NCI-H748 treated with DMSO at 0.1 percent for 48 hours (cell line): ENCODE measurements at places on chromosomes 7 and 10.

GRCh38 chr10:103736044-103736443 lies 119.3 kb downstream of the SH3PXD2A start:
- DNase-seq = no peak

GRCh38 chr7:85596827-85597226 lies 410.0 kb upstream of the SEMA3D start:
- DNase-seq = no peak

DNA sequence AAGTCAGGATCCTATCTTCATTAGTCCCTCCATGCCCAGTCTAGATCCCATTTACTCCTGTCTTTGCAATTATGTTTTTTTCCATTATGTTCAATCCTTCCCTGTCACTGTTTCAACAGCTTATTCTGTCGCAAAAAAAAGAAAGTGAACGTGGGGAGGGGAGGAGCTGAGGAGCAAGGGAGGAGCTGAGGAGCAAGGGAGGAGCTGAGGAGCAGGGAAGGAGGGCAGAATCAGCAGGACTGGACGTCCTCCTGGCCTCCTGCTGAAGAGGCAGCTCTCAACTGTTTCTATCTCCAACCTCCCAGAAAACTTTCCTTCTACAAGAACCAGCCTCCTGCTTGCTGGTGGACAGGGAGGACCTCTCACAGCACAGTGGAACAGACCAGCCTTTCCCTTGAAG lies 26.0 kb downstream of the LARP4B start:
- DNase-seq = no peak

DNA sequence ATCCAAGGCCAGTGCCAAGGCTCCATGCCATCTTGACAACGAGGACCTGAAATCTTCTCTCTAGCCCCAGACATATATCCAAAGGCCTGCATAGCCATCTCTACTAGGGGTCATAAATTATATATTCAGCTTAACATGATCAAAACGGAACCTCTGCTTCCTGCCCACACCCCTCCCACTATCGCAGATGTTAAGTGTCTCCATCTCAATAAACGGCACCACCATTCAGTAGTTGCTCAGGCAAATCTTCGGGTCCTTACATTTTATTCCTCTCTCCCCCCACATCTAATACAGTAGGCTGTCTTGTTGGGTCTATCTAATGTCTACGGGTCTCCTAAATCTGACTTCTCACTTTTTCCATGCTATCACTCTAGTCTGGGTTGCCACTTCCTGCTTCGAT lies 201.1 kb upstream of the PLXNA4 start:
- no peak for DNase-seq

DNA sequence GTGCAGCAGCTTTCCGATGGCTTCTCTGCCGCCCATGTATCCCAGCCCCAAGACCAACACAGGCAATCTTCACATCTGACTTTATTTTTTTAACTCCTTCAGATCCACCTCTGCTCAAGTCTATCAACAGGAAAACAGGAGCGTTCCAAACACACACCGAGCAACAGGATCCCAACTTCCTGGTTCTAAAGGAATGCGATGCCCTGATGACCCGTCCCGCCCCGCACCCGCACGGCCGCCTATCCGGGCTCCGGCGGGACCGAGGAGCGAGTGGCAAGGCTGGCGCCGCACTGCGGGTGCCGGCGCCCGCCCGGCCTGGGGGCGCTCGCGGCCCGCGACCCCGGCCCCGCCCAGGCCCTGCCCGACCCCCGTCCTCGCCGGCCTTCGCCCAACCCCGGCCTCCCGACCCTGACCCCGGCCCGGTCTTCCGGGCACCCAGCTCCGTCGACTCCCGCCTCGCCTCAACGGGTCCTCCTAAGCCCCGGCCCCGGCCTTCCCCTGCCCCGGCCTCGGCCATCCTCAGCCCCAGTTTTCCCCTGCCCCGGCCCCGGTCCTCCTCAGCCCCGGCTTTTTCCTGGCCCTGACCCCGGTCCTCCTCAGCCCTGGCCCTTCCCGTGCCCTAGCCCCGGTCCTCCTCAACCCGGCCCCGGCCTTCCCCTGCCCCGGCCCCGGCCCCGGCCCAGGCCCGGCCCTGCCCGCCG lies 730 bp downstream of the LARP4B start:
- DNase-seq = peak; percentile 7

DNA sequence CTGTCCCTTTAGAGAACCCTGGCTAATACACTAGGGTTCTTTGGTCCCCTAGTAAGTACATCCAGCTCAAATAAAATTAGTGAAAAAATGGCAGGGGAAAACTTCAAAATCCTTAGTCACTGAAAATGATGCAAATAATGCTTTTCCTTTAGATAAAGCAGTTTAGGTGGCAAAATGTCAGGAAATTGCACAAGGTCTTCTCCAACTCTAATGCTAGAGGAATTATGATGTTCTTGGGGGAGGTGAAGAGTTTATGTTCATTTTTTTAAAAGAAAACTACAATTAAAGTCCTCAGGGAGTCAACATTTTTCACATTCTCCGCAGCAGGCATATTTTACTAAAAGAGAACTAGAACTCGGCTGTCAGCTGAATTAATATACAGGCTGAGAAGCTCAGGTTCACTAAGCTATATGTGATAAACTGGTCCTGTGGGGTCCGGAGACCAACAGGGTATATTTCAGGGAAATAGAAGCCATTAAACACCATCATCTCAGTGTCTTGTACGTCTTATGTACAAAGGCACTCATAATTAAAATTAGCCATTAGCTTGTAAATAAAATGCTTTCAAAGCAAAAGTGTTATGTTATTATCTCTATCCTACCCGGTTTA lies 1164.7 kb upstream of the AUTS2 start:
- DNase-seq = no peak

DNA sequence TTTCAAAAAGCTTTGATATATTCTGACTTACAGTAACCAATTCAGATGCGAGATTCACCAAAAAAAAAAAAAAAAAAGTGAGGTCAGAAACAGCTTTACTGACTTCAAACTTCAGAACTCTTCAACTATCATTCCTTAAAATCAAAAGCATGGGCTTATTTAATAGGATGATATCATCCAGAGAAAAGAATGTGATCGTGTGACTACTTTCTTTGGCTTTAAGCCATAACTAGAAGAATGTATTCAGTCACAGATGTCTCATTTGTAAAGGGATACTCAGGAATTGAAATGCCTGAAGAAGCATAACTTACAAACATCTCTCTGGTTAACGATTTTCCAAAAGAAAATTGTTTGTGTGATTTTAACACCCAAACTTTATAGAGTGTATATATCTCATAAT lies 11.5 kb downstream of the TPK1 start:
- DNase-seq = no peak

DNA sequence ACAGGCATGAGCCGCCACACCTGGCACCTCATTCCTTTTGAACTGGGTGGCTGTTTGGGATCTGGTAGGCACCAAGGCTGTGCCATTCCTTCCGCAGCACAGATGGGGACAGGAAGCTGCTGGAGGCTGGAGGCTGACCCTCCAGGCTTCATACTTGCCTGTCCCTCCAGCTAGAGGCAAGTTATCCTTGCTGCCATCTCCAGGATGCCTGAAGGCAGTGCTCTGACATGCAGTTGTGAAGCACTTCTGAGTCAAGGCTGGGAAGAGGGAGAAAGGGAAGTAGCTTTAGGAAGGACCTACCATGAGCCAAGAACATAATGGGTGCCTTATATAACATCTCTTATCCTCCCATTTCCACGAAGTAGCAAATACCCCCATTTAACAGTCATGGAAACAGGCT lies 9.5 kb downstream of the MARVELD1 start:
- DNase-seq = no peak

DNA sequence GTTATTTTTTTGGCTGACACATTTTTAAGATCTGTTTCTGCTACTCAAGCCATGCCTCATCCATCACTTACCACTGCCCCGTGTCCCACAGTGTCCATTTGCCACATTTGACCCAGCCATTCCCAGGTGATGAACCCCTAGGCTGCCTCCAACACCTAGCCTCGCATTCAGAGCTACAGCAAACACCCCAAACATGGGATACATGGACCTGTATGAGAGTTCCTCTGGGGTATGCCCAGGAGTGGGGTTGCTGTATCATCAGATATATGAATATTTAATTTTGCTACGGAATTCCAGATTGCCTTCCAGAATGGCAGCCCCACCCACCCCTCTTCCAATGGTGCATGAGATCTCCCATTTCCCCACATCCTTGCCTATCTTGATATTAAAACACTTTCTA lies 190.1 kb upstream of the RNF32 start:
- DNase-seq = no peak

DNA sequence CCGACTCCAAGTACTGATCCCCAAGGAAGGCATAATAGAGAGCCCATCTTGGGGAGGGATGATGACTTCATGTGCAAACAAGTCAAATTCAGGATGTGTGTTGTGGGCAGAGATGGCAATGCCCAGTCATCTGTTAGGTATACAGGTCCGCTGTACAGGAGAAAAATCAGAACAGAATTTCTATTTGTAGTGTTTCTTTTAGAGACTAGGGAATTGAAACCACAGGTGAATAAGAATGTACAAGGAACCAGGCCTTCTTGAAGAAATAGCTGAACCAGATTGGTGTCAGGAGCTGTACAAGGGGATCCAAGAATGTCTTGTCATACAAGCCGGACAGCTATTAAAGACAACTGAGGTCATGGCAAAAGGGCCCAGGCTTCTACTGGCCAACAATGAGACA lies 147.9 kb downstream of the PFKFB3 start:
- DNase-seq = no peak

DNA sequence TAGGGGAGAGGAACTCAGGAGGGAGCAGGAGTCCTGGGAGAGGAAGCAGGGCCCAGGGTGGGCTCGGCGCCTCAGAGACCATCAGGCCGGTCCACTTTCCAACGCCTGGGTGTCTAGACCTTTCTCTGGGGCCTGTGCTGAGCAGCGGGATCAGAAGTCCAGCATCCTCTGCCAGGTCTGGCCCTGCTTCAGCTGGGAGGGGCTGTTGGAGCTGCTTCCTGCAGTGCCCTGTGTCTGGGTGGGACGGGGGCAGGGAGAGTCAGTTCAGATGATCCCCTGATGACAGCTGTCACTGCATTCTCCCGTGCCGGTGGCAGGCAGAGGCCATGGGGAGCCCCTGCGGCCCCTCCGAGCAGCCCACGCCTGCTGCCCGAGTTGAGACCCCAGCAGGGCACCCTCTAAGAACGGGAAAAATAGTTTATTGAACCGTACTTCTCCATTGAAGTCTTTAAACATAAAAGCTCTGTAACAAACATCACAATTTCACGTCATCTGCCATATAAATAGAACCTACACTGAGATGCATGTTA lies 23.3 kb downstream of the AP5Z1 start:
- no peak for DNase-seq

GRCh38 chr7:6530626-6531491 lies 20.4 kb downstream of the GRID2IP start:
- DNase-seq = no peak

GRCh38 chr10:72233621-72234020 lies 17.5 kb upstream of the ASCC1 start:
- DNase-seq = no peak

DNA sequence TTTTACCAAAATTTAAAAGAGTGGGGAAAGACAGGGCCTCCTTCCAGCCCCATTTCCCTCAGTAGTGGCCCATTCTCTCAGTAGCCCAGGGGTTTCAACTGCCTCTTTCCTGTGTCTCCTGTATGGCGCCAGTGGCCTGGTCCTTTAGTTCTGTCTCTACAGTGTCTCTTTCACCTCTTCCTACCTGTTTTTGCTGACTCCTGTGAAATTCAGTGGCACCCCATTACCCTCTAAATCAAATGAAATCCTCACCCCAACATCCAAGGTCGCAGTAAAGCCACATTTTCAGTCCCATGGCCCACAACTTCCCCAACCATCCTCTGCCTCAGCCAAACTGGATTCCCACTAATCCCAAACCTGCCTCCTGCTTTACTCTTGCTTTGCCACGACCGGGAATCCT lies 200.7 kb downstream of the IPMK start:
- DNase-seq = no peak

GRCh38 chr7:142298009-142298408 lies 40.2 kb upstream of the PRSS58 start:
- DNase-seq = no peak

GRCh38 chr10:97540669-97541500 lies 31.7 kb upstream of the ANKRD2 start:
- DNase-seq = no peak

GRCh38 chr7:111400088-111400487 lies 162.2 kb downstream of the IMMP2L start:
- DNase-seq = no peak

DNA sequence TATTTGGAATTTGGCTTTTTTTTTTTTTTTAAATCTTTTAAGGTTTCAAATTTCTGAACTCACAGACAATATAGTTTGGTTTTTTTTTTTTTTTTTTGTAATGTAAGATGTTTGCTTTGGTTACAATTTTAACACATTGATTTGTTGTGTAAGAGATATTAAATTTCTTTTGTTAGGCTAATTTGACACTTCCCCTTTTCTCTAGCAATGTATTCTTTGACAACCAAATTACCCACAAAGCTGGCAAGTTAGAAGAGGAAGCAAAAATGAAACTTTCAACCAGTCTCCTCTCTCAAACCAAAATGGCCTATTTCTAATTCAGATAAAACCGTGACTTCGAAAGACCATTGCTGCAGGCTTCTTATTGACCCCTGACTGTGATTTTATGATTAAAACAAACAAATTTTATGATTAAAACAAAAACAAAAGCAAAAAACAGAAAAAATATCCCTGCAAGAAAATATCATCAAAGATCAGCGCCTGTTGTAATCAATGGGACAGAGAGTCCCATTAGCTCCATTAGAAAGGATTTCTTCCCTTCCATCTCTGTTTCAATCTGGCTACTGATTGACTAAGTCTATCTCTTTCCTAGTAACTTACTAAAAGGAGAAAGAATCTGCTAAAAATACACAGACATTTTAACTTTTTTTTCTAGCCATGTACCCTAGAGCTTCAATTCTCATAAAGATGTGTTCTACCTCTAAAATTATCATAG lies 489.2 kb downstream of the MDFIC start:
- DNase-seq = no peak

GRCh38 chr7:101634196-101634717 lies 5.2 kb upstream of the MYL10 start:
- no peak for DNase-seq

- no peak for DNase-seq
Observed at GRCh38 chr7:130380861-130381455, 664 bp downstream of the CPA1 start.

GRCh38 chr10:5570007-5570655 lies 45.4 kb downstream of the CALML3 start:
- DNase-seq = no peak

GRCh38 chr7:604001-604883 lies 84.6 kb upstream of the PDGFA start:
- no peak for DNase-seq

GRCh38 chr7:33217595-33217994 lies 88.2 kb downstream of the BBS9 start:
- no peak for DNase-seq

DNA sequence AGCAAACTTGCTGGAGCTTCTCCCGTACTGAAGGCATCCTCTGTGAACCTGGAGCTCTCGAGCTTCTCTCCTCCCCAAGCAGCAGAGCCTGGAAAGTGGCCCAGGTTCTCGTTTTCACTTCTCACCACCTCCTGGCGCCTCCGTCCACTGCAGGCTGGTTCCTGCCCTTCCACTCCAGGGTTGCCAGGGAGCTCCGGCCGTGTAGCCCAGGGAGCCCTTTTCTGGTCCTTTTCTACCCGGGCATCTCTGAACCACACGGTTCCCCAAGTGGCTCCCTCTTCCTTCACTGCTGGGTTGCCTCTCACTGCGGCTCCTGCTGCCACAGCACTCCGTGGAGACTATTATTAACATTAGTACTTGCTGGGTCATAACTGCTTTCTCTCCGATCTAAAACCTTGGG lies 208.6 kb upstream of the PPP2R2D start:
- DNase-seq = no peak
